ENCODE measurements at places on chromosomes 2 and 18.

DNA sequence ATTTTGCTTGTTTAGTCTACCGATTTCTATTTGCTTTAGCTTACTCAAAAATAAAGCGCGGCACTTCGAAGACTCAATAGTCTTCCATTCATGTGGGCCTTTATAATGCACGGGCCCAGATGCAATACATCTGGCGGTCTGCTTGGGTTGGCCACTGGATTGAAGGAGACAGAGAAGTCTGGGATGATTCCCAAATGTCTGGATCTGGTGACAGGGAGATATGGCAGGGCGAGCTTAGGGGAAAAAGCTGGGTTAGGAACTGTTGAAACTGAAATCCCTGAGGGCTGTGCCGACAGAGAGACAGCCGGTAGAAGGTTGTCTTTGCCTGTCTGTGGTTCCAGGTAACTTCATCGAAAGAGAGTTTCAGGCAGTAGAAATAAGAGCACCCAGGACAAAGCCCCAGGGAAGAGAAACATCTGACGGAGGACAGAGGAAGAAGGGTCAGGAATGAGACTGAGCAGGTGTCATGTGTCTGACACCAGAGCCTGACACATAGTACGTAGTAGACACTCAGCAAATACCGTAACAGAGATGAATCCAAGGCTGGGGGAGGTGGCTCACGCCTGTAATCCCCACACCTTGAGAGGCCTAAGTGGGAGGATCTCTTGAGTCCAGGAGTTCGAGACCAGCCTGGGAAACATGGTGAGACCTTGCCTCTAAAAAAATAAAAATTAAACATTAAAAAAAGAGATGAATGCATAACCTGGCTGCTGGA lies 13.6 kb downstream of the CLUL1 start:
- DNase-seq: no peak

DNA sequence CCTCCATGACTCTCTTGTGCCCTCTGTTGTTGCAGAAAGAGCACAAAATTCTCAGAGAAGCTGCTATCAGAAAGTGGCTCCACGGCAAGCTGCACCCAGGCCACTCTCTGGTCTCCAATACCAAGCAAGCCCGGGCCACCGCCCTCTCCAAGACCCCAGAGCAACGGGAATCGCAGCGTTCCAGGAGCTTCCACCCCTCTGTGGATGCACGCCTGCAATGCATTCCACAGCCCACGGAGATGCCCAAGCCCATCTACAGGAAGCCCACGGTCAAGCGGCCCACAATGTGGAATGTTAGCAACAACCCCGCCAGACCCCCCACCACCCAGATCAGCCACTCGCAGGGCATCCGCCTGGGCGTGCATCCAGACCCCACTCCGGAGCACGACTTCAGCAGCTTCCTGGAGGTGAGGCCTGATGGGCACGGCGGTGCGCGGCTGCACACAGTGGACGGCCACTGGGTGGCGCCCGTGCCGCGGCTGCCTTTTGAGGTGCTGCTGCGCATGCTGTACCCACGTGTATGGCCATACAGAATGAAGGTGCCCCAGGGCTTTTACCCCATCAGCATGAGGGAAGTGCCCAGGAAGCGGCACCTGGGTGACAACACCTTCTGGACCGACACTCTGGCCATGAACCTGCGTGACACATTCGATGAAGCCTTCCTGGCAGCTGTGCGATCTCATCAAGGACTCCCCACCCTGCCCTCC lies 6.3 kb downstream of the ANKRD53 start:
- peak; percentile 16 for DNase-seq

- no peak for DNase-seq
Measured at GRCh38 chr2:12778811-12779579, 62.3 kb downstream of the TRIB2 start.

DNA sequence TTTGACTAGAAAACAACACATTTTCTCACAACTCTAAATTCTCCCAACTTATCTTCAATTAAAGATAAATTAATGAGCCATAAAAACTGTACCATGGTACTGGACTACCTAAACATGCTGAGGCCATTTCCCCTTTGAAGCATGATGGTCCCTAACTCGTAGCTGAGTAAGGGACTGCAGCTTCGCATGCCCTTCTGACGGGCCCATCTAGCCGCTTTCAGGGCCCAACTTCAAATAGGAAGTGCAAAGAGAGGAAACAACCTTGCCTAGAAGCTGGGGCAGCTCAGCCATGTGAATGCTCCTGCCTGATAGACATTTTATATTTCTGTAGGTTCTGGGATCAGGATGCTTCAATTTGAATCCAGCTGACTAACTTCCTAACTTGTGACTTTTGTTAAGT lies 72.4 kb downstream of the ZEB2 start:
- no peak for DNase-seq

DNA sequence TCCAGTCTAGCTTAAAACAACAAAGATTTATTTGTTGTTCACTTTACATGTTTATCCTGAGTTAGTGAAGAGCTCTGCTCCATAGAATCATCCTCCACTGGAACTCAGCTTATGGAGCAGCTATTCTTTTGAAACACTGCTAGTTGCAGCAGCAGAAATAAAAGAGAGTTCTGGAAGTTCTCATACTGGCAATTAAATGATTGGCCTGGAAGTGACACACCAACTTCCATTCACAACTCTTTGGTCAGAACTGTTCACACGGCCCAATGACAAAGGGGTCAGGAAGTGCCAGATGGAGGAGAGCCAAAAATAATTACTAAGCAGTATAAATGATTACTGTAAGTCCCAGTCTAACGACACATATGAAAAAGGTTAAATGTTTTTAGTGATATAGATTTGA lies 39.1 kb downstream of the FBXO11 start:
- DNase-seq: peak; percentile 64

GRCh38 chr18:3321133-3321812 lies 59.3 kb downstream of the MYL12B start:
- peak; percentile 97 for DNase-seq

GRCh38 chr2:72993147-72993932 lies 76.0 kb downstream of the EMX1 start:
- peak; percentile 20 for DNase-seq

DNA sequence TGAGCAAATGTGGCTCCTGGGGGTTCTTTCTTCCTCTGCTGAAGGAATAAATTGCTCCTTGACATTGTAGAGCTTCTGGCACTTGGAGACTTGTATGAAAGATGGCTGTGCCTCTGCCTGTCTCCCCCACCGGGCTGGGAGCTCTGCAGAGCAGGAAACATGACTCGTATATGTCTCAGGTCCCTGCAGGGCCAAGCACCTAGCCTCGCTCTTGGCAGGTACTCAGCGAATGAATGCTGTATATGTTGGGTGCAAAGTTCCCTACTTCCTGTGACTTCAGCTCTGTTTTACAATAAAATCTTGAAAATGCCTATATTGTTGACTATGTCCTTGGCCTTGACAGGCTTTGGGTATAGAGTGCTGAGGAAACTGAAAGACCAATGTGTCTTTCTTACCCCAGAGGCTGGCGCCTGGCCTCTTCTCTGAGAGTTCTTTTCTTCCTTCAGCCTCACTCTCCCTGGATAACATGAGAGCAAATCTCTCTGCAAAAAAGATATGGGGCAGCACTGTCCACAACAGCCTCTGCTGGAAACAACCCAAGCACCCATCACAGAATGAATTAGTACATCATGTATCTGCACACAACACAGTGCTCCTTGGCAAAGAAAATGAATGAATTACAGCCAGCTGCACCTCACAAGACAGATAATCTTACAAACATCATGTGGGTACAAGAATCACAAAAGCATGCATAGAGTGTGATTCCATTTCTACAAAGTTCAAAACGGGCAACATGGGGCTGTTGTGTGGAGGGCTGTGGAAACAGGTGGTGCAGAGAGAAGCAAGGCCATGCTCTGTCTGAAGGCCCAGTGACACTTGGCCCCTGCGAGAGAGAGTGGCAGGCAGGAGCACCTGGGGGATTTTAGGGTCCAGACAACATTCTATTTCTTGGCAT lies 6.6 kb downstream of the IL1RN start:
- no peak for DNase-seq

DNA sequence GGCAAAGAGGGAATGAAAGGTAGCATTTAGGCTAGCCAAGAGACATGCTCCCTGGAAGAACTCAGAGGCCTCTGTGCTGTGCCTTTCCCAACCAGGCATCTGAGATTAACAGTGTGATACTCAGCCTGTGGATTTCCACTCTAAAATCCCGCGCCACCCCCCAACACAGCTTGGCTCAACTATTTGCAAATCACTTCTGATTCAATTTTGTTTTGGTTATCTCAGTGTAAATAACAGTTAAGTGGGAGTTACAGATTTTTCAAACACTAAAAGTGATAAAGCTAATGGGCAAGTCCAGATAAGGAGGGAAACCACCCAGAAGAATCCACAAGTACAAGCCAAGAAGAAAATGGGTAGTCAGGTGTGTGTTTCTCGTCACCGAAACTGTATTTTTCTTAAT lies 1.4 kb upstream of the NRP2 start:
- no peak for DNase-seq

- DNase-seq: no peak
Measured at GRCh38 chr2:11754700-11755015, 8.2 kb downstream of the LPIN1 start.

DNA sequence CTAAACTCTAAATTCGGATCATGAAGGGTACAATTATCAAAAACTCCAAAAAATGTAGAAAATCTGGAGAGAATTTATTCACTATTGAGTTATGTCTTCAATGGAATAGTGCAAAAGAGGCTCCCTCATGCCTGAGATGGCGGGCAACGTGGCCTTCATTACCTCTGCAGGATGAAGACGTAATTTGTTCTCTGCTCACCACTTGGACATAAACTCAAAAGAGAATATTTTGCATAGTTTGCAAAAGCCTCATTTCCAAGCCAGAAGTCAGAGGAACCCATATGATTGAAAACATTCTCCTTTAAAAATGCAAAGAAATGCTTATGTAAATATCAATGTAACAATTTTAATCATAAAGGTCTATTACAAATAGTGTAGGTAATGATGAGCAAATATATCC lies 58.7 kb downstream of the SLC25A12 start:
- peak; percentile 10 for DNase-seq

- DNase-seq: peak; percentile 41
Measured at GRCh38 chr2:120238728-120239487, 13.7 kb upstream of the RALB start.

- DNase-seq: no peak
Measured at GRCh38 chr2:236818281-236819045, 248.8 kb downstream of the ACKR3 start.

GRCh38 chr18:77119101-77119850 lies 13.3 kb downstream of the MBP start:
- no peak for DNase-seq

GRCh38 chr2:207128867-207129266 lies 36.9 kb downstream of the KLF7 start:
- no peak for DNase-seq

DNA sequence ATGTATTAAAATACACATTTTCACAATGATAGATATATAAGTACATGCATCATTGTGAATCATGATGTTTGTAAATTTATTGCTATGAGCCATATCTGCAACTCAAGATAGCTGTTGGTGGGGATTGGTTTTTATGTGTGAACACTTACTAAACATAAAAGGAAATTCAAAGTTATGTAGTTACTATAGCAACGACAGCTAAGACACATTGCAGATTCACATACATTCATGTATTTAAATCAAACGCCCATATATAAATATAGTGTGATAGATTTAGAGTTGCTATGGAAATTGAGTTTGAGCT lies 65.6 kb downstream of the MAPRE2 start:
- DNase-seq: no peak

GRCh38 chr2:46848447-46848846 lies 67.2 kb downstream of the MCFD2 start:
- DNase-seq: peak; percentile 87

GRCh38 chr2:207969249-207969648 lies 56.1 kb downstream of the PLEKHM3 start:
- DNase-seq: no peak

- DNase-seq: peak; percentile 36
Measured at GRCh38 chr18:54147439-54147838, 77.0 kb downstream of the MBD2 start.

GRCh38 chr2:41782306-41783158 lies 265.3 kb upstream of the PKDCC start:
- peak; percentile 22 for DNase-seq

GRCh38 chr2:233096006-233096405 lies 35.9 kb downstream of the INPP5D start:
- DNase-seq: no peak

GRCh38 chr18:36035253-36035652 lies 32.1 kb downstream of the RPRD1A start:
- DNase-seq: peak; percentile 28

GRCh38 chr2:25222477-25223121 lies 54.2 kb upstream of the POMC start:
- no peak for DNase-seq

GRCh38 chr2:55049043-55049820 lies 1.0 kb downstream of the RTN4 start:
- DNase-seq: peak; percentile 81

- DNase-seq: no peak
Measured at GRCh38 chr2:113966171-113966570, 76.3 kb downstream of the ACTR3 start.

DNA sequence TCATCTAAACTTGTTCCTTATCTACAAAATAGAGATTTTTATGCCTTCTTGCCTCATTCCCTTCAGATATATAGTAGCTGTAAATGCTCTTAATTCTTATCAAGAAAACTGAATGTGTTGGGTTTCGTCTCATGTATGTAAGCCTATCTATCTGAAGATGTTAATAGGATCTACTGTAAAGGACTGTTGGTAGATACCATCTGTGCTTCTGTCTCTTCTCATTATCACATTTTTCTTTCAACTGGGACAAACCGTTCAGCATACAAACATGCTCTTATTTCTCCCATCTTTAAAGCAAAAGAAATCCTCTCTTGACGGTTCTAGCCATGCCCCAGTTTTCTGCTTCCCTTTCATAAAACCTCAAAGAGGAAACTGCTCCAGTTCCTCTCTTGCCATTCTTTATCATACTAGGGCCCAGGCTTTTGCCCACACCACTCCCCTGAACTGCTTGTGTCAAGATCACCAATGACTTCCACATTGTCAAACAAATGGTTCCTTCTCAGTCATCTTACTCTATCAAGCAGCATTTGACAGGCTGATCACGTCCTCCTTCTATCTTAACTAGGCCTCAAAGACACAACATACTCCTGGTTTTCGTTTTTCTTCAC lies 88.7 kb downstream of the ARHGEF33 start:
- DNase-seq: no peak
